Activated T-helper 1 cell treated with anti-CD3 and anti-CD28 coated beads, Interleukin-2, amount 50 U/mL, for 16 hours (primary cell): ENCODE measurements at places on chromosomes 1 and 21.

DNA sequence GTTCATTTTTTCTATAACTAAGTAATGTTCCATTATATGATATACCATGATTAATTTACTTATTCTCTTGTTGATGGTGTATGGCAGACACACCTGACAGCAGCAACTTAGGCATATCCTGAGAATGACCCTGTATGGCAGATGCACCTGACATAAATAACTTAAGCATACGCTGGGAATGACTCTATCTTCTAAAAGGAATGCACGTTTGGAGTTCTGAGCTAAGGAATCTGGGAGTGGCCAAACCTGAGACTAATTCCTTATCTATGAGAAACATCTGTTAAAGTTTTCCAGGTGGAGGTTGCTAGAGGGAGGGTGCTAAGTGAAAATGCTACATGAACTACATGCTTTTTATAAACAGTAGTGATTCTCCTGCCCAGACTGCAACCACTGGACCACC, 96.7 kb upstream of the RGS18 start:
- no peak for DNase-seq

- no peak for DNase-seq
These were observed 1.7 kb upstream of the TRIM67 start for GRCh38 chr1:231159963-231160761.

DNA sequence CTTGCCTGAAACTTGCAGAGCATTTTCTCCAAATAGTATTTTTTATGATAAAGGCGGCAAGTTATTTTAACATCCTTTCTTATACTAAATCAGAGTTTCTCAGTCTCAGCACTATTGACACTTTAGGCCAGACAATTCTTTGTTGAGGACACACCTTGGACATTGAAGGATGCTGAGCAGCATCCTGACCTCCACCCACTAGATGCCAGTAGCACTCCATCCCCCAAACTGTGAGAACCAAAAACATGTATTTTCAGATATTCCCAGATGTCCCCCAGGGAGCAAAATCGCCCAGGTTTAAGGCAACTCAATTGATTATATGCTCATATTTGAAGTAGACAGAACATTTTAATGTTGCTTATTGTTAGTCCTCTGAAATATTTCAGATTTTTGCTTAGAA, 299.4 kb downstream of the ZP4 start:
- DNase-seq = no peak

GRCh38 chr1:39757501-39757900, 13.6 kb downstream of the OXCT2 start:
- no peak for DNase-seq

DNA sequence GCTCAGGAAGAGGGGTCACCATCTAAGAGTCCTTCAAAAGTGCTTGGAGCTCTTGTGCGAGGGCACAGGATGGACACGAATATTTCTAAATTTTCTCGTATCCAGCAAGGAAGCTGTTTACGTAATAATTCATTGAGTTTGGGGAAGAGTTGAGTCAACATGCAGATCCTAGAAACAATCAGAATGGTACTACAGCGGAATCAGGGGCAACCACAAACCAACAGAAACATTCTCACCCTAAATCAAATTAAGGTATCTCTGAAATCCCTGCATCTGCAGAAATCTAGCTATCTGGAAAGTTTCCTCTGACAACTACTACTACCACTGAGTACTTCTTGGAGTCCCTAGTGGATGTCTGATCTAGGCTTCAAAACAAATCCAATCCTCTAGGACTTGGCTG, 352.4 kb downstream of the LTN1 start:
- DNase-seq = no peak

GRCh38 chr1:25621876-25622275, 5.3 kb downstream of the MAN1C1 start:
- no peak for DNase-seq

GRCh38 chr1:27689423-27690173, 17.6 kb upstream of the IFI6 start:
- no peak for DNase-seq

DNA sequence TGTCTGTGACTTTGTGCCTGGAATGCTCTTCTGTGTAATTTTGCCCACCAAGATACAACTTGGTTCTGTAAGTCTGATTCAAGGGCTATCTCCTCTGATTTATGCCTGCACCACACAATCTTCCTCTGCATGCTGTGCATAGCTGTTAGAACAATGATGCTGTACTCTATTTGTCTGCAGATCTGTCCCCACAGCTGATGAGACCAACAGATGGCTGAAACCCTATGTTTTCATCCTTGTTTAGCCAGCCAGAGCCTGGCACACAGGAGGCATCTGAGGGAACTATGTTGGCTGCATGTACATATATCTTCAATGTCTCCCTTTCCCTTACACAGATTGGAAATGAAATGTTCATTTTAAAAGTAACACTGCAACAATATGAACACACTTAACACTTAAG, 58.0 kb upstream of the ABCA4 start:
- no peak for DNase-seq

GRCh38 chr1:74613894-74614293, 59.7 kb downstream of the ERICH3 start:
- DNase-seq = no peak

- DNase-seq = no peak
These were observed 25.5 kb downstream of the ETNK2 start for GRCh38 chr1:204126386-204126785.

- no peak for DNase-seq
These were observed 62.5 kb downstream of the PEX14 start for GRCh38 chr1:10537082-10537766.

DNA sequence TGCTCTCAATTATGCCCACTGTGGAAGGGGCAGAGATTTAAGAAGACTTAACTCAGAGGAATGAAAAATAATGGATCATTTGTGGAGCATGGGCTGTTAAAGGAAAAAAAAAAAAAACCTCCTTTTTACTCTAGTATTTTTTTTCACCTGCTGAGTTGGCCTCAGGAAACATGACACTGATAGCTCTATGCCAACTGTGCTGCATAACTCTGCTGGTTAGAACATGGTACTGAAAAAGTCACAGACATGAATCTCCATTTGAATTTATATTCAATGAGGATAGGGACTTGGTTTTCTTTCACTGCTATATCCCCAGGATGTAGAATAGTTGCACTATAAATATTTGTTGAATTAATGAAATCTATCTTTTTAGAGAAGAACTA, 86.1 kb upstream of the KIAA0040 start:
- no peak for DNase-seq

DNA sequence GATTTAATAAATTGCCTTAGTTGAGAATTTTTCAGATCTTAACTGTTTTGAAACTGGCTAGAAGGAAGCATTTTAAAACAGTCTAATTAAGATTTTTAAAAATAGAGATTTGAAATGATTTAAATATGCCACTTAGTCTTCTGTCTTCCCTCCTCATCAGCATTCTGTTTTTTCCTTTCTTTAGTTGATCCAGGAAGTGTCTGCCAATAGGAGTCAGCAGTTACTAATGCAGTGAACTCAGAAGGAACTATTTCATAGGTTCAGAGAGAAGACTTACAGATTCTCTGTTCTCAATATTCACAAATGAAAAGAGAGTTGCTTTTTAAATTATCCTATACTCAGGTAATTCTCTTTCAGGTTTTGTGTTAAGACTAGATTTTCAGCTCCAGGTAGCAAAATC, 84.5 kb downstream of the RPS6KC1 start:
- DNase-seq = no peak

DNA sequence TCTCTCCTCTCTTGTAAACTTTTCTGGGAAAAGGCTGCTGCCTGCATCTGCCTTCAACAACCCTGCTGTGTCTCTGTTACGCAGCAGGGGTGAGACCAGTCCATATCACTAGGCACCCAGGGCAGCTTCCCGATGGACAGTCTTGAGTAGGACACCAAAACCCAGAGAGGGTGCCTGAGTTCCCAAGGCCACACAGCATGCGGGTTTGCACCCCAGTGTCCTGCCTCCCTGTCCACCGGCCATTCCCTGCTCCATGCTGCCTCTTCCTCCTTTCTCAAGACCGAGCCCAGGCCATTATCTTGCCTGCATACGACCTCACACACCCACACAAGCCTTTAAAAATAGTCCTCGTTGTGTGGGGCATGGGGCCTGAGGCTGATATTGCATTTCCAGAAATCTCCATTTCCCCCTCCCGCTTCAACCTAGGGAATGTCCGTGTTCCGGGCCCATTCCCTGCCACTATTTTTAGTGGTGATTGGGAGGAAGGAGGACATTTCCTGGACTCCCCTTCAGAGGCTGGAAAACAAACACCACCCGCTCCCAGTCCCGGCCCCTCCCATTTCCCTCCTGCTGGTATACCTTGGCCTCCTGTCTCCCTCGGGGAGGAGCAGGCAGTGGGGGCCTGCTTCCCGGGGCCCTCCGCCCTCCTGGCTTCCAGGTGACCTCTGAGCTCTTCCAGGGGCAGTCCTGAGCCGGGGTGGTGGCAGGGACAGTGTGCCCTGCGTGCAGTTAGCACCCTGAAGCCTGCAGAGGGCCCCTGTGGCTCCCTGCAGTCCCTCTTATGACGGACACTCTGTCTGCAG, 132.4 kb upstream of the TMEM51 start:
- DNase-seq = no peak

GRCh38 chr1:106753066-106753465, 303.4 kb upstream of the PRMT6 start:
- DNase-seq = no peak

GRCh38 chr1:175400766-175401165, 208.2 kb upstream of the KIAA0040 start:
- DNase-seq = no peak

DNA sequence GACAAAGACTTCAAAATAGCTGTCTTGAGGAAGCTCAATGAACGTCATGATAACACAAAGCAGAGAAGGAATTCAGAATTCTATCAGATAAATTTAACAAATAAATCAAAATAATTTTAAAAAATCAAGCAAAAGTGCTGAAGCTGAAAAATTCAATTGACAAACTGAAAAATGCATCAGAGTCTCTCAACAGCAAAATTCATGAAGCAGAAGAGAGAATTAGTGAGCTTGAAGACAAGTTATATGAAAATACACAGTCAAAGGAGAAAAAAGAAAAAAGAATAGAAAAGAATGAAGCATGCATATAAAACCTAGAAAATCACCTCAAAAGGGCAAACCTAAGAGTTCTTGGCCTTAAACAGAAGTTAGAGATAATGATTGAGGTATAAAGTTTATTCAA, 21.0 kb upstream of the UHMK1 start:
- no peak for DNase-seq

GRCh38 chr1:240322943-240323342, 231.3 kb downstream of the FMN2 start:
- DNase-seq = no peak
